Trophoblast cell (in vitro differentiated cells and primary cell): ENCODE measurements at places on chromosomes 2 and 18.
A peak's percentile ranks its signal among the peaks of the same experiment; 100 is the strongest.

DNA sequence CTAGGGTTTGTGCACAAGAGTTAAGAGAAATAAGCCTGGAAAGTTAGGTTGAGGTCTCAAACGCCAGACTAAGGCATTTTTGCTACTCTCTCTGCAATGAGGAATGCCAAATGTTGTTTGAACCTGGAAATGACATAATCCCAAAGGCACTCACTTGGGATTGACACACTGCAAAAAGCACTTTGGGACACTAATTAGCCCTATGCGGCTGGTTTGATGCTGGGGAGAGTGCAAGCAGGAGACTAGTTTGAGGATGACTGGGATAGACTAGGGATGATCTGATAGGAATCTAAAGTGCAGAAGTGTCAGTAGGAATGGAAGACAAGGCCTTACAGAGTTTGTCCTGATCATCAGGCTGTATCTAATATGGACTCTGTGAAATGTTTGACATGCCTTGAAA, 469.0 kb downstream of the SLC4A3 start:
- DNase-seq, result peak; percentile 30

DNA sequence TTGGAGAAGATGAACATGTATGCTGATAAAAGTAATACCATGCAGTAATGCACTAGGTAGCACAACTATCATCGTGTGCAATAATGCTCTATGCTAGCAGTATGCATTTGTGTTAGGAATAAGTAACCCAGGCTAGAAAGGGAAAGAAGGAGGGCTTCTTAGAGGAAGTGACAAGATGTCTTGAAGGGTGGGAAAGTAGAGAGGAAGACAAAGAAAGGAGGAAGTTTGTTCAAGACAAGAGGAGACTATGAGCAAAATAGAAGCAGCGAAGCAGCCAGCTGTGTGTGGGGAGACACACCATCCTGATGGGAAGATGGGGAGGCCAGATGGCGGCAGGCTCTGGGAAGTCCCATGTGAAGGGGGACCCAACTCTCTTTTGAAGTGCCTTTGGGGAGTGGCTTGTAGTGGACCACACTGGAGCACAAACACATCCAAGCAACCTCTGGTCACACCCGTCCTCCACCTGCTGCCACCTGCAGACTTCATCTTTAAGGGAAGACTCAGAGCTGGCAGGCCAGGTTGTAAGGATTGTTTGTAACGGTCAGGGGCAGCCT, 39.9 kb upstream of the INHBB start:
- no peak for DNase-seq

DNA sequence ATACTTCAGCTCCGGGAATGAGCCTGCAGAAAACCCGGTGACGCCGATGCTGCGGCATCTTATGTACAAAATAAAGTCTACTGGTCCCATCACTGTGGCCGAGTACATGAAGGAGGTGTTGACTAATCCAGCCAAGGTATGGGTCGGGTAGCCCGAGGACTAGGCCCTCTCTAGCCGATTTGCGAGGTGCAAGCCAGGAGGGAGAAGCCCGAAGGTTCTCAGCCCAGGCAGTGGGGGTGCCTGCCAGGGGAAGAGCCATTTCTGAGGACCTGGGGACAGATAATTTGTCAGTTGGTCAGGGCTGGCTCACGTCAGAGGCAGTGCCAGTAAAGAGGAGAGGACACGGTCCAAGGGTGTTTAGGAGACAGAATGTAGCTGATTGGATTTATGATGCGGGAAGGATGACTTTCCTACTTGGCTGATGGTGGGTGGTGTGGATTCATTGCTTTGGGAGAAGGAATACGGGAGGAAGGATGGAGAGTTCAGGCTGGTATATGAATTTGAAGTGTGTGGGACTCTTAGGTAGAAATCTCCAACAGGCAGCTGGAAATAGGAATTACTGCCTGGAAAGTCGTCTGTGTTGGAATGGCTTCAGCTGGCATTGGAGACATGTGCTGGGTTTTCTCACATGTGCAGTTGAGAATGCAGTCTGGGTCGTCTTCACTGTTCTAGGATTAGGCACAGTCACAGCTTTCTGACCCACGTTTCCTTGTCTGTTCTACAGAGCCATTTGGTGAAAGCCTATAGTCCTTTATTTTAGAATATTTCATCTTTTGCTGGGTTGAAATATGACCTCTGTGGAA, 874 bp downstream of the NDUFAF7 start:
- DNase-seq, result peak; percentile 39

DNA sequence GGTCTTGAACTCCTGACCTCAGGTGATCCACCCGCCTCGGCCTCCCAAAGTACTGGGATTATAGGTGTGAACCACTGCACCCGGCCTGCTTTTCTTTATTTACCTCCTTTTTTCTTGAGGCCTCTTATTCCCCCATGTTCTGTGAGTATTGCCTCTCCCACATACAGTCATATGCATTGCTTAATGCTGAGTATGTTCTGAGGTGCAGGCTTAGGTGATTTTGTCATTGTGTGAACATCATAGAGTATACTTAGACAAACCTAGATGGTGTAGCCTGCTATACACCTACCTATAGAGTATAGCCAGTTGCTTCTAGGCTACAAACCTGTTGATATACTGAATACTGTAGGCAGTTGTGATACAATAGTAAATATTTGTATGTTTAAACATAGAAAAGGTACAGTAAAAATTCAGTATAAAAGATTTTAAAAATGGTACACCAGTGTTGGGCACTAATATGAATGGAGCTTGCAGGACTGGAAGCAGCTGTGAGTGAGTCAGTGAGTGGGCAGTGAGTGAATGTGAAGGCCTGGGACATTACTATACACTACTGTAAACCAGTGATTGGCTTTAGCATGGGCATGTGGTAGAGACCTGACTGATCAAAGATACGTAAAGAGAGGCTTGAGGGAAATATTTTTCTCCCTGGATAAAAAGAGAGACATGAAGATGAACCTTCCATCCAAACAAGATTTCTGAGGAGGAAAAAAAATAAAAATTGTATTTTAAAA, 17.6 kb downstream of the SLC39A10 start:
- DNase-seq, result no peak

DNA sequence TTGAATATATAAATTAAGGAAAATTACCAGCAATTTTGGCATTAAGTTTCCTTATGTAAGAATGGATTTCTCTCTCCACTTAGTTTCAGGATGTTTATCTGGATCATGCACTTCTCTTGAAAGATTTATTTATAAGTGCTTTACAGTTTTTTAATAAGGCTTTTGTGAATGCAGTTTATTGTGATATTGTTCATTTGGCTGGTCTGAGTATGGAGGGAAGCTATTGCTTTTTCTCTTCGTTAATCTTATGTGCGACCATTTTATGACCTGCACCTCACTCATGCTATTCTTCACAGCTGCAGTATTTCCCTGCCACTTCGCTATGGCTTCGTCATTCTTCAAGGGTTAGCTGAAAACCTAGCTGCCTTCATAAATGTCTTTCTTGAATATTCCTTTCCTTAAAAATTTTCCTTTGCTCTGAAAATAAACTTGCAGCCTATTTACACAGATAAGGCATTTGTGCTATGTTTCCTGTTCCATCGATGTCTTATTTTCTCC, 233.4 kb downstream of the SOCS6 start:
- DNase-seq, result no peak

DNA sequence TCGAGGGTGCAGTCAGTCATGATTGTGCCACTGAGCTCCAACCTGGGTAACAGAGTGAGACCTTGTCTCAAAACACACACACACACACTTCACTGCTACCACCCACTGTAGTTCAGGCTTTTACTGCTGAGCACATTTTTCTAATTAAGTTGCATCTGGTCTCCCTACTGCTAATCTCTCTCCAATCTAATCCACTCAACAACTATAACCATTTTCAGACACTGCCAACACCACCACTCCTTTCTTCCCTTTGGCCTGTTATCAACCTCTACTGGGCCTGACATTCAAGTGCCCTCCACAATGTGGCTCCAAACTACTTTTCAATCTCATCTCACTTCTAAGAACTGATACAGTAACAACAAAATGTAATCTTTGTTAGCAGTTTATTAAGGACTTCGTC, 44.8 kb downstream of the RMP24 start:
- no peak for DNase-seq

DNA sequence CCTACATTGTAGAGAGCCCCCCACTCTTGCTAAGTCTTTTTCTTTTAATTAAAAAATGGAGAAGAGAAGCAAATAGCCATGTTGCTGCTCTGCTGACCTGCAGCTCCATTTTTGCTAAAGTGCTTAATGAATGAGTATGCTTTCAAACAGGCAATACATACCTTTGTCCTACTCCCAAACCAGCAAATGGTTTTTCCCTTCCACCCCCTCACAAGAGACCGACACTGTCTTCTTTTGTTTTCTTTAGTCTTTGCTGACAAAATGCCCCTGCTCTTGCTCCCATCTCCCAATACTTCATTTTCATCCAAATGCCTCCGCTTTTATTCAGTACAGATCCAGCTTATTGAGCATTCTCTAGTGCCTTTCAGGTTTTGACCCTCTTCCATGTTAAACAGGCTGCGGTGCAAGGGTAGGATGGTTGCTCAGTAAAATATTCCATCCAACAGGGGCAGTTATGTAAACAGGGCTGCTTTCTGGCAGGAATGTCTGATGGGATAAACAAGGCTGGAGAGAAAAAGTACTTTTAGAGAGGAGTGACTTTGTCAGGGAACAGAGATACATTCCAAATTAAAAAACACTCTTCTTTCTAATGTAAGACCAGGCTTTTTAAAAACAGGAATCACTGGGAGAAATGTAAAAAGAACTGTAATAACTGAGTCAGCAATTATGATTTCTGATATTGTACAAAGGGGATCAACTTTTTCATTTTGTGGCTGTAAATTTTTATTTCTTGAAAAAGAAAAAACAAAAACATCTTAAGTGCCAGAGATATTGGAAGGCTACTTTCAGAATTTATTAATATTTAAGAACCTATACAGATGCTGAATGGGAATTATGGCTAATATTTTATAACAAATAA, 136.8 kb downstream of the MEP1B start:
- no peak for DNase-seq

DNA sequence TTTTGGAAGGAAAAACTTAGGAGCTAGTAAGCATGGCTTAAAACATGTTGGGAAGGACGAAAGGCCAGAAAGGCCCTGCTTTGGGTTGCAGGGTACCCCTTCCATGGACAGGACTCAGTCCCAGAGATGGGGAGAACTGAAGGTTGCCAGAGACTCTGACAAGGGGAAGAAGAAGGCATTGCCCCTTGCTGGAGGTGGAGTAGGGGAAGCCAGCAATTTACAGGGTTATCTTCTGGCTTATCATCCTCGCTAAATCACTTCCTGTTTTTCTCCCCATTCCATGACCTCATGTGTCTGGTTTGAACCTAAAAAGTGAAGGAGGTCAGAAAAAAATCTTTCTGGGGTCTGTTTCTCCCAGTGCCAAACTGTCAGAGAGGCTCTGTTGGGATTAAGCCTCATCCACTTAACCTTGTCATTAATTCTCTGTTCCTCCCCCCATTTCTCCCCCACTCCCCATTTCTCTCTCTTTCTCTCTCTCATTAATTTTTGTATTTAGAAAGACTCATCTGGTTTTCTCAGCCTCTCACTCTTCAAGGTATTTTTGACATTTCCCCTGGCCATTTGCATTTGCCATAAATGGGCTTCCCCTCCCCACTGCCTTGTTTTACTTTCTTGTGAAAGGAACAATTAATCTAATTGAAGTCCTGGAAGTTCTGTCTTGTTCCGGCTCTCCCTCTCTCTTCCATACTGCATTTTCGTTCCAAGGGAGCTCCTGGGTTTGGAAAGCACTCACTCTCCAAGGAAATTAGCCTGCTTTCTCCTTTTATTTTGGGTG, 17.4 kb downstream of the NRP2 start:
- DNase-seq, result no peak

DNA sequence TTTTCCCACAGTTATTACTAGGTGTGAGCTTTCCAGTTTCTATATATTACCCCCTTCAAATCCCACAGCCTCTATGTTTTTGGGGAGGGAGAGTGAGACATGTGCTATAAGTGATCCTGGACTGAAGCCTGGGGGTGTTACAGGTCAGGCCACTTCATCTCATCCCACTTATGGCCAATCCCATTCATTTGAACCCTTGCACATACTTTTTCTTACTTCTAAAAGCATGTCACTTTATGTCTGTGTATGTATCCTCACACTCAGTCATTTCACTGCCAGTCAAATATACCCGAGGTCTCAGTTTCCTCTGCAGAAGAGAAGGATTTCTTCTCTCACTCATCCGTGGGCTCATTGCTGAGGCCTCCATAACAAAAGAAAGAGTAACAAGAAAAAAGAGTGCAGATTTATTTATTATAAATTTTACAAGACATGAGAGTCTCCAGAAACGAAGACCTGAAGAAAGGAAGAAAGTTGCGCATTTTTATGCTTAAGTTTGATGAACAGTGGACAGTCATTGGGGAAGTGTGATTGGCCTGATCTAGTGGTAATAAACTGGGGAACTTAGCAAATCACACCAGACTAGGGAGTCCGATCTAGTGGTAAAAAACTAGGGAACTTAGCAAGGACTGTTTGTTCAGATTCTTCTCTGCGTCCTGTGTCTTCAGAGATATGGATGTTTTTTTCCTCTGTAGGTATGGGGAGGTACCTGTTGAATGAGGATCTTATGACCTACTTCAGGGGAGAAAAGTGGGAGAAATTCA, 52.1 kb downstream of the ICOS start:
- no peak for DNase-seq

- no peak for DNase-seq
These were observed 3.3 kb downstream of the KLHL29 start for GRCh38 chr2:23388294-23388693.

- DNase-seq, result no peak
These were observed 22.0 kb downstream of the IRS1 start for GRCh38 chr2:226777611-226778010.

DNA sequence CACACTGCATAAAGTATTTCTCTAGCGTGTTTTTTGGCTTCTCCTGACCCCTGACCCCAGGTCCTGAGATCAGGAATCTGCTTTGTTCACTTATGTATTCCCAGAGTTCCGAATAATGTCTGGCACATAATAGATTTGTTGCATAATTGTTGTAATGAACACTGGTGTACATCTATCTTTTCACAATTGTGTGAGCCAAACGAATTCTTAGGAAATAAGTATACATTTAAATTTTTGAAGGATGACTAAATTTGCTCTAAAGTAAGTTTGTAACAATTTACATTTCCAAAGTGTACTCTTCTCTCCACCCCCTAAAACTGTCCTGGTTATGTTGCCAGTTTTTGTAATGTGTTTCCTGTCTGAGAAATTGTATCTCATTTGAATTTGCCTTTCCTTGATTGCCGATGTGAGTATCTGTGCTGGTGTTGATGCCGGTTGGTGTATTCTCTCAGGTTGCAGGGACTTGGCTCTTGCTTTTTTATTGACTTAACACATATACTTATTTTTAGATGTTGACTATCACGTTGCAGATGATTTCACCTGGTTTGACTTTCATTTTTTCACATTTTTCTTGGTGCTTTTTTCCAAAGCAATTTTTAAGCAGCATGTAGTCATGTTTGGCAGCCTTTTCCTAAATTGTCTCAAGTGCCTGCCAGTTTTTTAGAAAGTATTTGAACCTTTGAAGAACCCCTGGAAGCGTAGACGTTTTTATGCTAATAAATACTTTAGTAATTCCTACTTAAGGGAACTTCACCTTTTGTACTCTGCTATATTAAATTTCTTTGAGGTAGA, 16.1 kb upstream of the FARP2 start:
- no peak for DNase-seq

GRCh38 chr2:142321706-142322280, 191.0 kb upstream of the LRP1B start:
- DNase-seq, result no peak
